GM12878 (cell line): ENCODE measurements at places on chromosomes 1 and 21. TPM values are rescaled to one million over a fixed set of nuclear protein-coding genes. Genes with fewer than 3 reads are reported as not detected.

GRCh38 chr1:28631713-28632112, 11.2 kb downstream of the TAF12 start:
- DNase-seq: no peak

DNA sequence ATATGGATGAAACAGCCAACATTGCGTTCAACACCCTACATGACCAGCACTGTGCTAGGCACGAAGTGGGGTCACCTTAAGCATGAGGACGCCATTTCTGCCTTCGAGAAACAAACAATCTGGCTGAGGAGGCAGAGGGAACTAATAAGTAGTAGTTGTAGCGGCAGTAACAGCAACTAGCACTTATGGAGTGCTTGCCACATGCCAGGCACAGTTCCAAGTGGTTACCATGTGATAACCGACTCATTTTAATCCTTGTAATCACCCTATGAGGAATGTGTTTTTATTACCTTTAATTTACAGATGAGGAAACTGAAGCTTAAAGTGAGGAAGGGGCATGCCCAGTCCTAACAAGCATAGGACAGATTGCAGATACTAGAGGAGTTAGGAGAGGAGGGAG, 33.7 kb downstream of the KCND3 start:
- DNase-seq: no peak

GRCh38 chr1:169904834-169905233, 11.1 kb upstream of the SCYL3 start:
- no peak for DNase-seq

The CRNN gene
- not detected in 2 replicates for polyA plus RNA-seq

GRCh38 chr1:182658055-182658454, 26.3 kb downstream of the RGS8 start:
- no peak for DNase-seq

DNA sequence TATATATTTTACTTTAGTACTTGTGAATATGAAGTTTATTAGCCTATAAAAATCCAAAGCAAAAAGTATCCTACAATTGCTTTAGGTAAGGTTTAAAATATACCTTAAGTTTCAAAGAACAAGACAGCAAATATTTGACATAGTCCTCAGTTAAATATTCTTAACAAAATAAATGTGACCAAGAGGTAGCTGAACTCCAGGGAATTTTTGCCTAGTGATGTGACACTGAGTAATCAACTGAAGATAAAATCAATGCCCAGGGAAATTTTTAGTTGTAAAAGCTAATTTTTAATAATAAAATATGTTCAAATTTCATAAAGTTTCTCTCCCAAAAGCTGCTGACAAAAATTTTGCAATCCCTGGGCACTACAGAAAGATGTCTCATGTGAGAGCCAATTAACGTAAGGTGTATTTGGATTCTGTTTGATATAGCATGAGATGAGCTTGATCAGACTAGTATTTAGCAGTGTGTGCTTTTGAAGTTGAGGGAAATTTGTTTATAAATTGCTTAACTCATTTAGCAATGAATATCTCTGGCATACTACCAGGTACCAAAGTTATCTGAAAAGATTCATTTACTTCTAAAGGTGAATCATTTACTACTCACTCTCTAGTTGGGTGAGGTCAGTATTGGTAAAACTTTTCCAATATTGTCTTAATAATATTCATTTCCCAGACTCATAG, 80.2 kb upstream of the PALMD start:
- no peak for DNase-seq

The ADORA1 gene
- polyA plus RNA-seq: not detected in 2 replicates

The ATP1A2 gene
- polyA plus RNA-seq: not detected in 2 replicates

DNA sequence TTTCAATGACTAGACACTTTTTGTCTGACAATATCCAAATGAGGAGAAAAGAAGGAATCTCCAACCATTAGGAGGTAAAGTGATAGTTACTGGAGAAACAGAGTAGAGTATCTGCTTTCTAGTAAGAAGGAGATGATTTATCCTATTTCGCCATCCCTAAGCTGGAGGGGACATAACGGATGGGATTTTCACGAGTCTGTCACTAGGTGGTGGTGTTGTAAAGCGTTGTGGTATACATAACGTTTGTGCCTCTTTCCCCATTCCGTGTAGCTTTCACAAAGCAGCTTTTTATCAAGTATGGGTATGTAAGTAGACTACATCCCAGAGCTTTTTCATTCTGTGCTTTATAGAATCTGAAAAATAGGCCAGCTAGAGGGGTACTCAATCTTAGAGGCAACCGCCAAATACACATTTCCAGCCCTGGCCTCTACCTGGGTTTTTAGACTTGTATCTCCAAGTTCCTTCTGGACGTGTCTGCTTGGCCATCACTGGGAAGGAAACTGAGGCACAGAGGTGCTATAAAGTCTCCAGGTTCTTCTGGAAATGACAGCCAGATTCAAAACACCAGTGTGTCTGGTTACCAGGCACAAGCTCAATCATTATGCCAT, 33.3 kb upstream of the FAM3B start:
- peak; percentile 61 for DNase-seq

DNA sequence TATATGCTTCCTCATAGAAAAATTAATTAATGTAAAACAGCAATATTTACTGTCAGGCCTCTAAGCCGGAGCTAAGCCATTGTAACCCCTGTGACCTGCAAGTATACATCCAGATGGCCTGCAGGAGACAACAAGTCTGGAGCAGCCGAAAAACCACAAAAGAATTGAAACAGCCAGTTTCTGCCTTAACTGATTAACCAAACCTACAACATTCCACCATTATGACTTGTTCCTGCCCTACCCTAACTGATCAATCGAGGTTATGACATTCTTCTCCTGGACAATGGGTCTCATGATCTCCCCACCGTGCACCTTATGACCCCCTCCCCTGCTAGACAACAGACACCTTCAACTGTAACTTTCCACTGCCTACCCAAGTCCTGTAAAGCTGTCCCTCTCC, 205.8 kb upstream of the DUSP10 start:
- no peak for DNase-seq

DNA sequence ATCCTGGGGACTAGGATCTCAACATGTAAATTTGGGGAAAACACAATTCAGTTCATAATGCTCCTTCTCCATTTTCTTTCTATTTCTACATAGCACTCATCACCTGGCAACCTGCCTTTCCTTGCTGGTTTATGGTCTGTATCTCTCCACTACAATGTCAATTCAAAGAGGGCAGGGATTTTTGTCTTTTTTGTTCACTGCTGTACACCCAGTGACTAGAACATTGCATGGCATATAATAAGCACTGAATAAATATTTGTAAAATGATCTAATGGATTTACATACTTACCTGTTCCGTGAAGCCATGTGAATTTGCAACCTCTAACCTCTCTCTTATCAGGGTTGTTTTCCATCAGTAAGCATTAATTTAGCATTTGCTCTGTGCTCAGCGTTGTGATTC, 27.4 kb upstream of the TBX15 start:
- no peak for DNase-seq

- DNase-seq: no peak
These were observed 76.5 kb upstream of the NFIA start for GRCh38 chr1:61005614-61006580.
